ENCODE measurements at places on chromosomes 7 and 10. TPM values are rescaled to one million over a fixed set of nuclear protein-coding genes. Genes with fewer than 3 reads are reported as not detected.

DNA sequence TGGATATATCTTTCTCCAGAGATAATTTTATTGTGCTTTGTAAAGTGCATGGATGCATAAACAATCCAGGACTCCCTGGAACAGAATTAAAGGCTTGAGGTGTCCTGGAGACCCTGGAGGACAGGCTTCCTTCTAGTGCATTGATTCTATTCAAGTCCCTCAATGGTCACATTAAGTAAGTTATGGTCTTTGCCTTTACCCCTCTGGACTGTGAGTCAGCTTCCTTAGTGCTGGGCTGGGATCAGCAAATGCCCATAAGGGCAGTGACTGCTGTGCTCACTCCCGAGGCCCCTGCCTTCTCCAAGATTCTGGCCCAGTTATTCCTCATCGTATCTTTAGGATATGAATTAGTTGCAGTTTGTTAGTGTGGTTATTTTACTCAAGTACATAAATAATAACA lies 178.7 kb upstream of the PRSS58 start:
- no peak for DNase-seq

GRCh38 chr7:110612680-110613079 lies 478.2 kb upstream of the LRRN3 start:
- no peak for DNase-seq

DNA sequence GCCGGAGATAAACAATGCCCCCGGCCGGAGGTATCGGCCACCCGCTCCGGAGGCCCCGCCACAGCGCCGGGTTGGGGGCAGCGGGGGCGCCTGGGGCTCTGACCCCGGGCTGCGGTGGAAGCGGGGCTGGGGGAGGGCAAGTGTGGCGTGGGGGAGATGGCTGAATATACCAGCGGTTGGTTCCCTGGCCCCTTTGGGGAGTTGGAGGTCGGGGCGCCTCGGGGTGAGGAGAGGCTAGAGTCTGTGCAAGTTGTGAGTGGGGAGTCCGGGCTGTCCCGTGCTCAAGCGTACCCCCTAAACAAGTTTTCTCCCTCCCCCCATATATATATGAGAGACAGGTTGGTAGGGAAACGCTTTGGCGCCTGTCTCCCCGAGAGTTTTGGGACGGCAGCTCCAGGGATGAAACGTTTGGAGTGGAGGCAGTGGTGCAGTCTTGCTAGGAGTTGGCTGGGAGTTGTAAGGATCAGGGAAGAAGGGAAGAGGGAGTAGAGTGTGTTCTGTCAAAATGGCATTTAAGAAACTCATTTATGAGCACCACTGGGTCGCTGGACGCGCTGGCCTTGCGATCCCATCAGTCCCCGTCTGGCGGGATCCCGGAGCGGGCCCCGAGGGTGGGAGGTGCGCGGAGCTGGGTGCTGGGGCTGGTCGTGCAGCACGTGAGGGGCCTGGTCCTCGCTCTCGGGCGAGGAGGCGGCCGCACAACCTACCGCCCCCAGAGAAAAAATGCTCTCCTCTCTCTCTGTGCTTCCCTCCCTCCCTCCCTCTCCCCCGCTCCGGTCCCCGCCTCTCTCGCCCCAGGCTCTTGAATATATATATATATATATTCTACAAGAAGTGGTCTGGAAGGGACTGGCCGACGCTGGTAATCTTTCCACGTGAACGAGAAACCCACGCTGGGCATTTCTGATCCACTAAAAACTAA lies 1.1 kb downstream of the TET1 start:
- DNase-seq = peak; percentile 77

Gene PPIA
- polyA plus RNA-seq = 2,940 TPM

Gene DYDC1
- polyA plus RNA-seq = not detected
